ENCODE measurements at places on chromosomes 12 and 14.

DNA sequence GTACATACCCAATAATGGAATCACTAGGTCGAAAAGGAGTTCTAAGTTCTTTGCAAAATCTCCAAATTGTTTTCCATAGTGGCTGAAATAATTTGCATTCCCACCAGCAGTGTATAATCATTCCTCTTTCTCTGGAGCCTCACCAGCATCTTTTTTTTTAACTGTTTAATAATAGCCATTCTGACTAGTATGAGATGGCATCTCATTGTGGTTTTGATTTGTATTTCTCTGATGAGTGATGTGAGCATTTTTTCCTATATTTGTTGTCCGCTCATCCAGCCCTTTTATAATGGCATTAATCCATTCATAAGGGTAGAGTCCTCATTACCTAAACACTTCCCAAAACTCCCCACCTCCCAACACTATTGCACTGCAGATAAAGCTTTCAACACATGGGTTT is 278.3 kb downstream of the SEC23A start:
- no peak for DNase-seq

GRCh38 chr14:58662759-58663158 is 25.0 kb downstream of the DACT1 start:
- no peak for DNase-seq

- DNase-seq, result no peak
Observed at GRCh38 chr12:25058658-25059058, 109.8 kb upstream of the BCAT1 start.

GRCh38 chr12:123131879-123132402 is 18.9 kb downstream of the PITPNM2 start:
- peak; percentile 10 for DNase-seq

GRCh38 chr12:87513536-87514280 is 515.5 kb downstream of the C12orf50 start:
- no peak for DNase-seq

- no peak for DNase-seq
Observed at GRCh38 chr12:52415870-52416750, 10.0 kb upstream of the KRT82 start.

DNA sequence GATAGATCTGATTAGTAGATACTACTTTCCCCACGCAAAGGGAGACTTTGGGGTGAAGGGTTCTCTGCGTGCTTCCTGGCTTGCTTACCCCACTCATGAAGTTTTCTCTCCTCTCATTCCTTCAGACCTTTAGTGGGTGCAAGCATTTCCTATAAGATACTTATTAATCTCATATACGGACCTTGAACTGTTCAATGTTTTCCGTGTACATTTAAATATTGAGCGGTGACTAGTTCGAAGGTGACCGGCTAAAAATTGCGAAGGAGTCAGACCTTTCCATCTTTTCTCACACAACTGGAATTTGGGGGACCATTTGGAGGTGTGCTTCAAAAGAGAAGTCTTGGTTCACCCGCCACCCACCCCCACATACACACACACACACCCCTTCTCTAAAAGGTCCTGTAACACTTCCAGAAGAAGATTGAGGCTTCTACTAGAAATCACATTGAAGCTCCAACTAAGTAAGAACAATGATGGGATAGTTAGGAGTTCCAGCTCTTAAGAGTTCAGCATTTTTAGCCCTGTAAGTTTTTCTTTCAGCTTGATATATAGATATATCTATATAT is 6.1 kb upstream of the FOXG1 start:
- no peak for DNase-seq

DNA sequence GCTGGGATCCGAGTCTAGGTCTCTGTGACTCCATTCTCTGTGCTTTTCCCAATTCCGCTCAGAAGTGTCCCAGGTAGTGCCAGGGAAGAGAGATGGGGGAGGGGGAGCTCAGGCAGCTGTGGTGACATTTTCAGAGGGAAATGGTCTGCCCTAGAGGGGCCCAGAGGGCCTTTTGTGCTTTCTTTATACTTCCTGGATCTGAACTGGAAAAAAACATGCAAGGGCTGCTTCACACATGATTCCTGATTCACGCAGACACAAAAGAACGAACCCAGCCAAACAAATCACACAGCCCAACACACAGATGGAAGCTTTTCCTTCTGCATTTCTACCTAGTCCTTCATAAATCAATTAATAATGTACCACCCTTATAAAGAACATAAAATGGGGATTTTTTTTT is 26.5 kb downstream of the GPR68 start:
- DNase-seq, result no peak

GRCh38 chr12:12636641-12637040 is 25.0 kb downstream of the CREBL2 start:
- DNase-seq, result no peak

DNA sequence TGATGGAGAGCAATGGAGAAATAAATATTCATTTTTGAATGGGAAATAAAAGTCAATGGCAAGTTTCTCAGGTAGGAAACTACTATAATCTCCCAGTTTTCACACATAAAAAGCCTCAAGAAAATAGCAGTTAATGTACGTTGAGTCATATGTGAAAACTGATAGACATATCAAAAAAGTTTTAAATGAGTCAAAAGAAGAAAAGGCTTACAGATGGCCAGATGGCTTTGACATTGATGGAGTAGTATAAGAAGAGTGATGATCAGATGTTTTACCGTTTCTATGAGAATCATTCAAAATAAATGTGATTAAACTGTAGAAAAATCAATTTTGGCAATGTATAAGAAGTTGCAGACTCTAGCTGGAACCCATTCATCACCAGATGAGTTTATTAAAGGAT is 97.8 kb downstream of the LLPH start:
- DNase-seq, result no peak

DNA sequence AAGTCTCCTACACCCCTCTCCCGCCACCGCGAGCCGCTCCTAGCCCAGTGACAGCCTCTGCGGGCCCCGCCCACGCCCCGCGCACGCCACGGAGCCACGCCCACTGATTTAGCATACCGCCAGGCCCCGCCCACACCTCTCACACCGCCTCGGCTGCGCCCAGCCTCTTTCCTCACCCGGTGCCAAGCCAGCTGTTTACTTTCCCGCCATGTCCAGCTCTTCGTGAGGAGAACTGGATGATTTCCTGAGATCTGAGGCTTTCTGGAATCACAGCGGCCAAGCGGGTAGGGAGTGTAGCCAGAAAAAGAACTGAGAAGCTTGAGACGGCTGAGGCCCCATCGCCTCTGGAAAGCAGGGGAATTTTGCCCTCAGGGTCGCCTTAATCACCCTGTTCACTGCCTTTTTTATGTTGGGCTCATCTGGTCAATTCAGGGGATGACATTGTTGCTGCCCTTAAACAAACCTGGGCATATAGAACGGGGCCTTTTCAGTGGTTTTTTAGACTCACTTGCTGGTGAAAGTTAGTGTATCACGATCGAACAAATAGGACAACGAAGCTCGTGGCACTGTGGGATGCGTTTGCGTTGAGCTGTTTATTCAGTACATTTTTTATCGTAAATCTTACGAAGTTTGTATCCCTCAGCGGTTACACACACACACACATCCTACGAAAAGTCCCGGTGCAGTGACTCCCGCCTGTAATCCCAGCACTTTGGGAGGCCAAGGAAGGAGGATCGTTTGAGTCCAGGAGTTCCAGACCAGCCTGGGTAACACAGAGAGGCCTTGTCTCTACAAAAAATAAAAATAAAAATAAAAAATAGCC is at the start of gene RNF212B:
TSS of gene RNF212B (plus strand) at position 165 of the 823 bp plus-strand sequence. CDS start 2,410 bp downstream, outside the sequence.
- peak; percentile 84 for DNase-seq

- DNase-seq, result peak; percentile 68
Observed at GRCh38 chr12:57479376-57480115, at the start of gene ARHGAP9. Gene ARHGAP9, minus strand, starts transcription at chr12:57479866. Its CDS starts 460 bp downstream, at chr12:57479406.

DNA sequence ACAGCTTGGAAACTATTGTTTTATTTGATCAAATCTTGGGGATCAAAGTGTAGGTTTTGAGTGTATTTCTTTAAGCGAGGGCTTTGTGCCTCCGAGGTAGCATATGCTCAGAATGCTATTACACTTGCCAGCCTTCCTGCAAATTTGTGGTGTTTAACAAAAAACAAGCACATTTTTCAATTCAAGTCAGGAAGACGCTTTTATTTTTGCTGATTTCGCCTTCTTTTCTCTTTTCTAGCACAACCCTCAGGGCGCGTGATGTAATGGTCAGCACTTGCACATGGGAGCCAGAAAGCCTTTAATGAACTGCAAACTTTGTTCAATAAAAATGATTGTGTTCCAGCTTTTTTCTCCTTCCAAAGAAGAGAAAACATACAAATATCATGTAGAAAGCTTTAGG is 466.5 kb downstream of the PRKD1 start:
- DNase-seq, result no peak

DNA sequence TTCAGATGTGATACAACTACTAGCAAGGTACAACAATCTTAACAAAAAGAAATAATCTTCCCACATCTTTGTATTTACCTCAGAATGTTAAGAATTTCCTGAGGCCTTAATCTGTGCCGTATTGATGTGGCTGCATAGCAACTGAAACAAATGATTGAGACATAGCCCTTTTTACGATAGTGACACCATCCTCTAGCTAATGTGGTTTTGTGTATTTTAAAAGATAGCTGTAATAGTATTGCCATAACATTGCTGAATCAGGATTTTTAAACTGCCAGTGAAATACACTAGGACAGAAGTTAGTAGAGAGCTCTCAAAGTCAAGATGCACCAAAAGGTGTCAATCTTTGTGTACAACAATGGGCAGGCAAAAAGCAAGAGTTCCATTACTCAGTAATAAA is 11.9 kb downstream of the NPAS3 start:
- DNase-seq, result no peak

DNA sequence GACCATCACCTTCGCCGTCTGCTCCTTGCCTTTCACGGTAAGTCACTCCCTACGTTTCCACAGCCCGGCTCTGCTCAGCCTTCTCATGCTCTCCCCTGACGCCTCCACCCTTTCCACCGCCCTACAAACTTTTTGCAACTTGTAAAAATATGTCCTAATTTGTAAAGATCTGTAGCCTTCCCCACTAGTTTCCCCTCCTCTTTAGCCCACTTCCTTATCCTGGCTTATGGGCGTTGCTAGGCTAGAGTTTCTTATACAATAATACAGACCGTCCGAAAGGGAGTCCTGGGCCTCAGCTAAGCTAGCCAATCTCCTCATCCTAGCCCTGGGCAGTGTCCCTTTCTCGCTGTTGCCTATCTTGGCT is 1.2 kb downstream of the PTGER2 start:
- peak; percentile 19 for DNase-seq

DNA sequence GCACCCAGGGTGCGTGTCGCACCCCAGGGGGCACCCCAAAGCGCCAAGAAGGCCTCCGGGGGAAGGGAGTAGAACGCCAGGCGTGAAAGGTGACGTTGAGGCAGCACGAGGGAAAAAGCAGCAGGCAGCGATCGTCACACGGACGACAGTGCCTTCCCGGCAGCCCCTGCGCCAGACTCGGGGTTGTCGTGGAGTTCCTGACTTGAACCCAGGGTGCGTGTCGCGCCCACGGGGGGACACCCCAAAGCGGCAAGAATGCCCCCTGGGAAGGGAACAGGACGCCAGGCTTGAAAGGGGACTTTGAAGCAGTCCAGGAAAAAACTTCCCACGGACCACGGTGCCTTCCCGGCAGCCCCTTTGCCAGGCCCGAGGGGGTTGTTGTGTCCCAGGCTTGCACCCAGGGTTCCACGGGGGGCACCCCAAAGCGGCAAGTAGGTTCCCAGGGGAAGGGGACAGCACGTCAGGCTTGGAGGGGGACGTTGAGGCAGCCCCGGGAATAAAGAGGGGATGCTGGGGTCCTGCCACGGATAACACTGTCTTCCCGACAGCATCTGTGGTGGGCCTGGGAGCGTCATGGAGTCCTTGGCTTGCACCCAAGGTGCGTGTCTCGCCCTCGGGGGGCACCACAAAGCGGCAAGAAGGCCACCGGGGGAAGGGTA is 159.2 kb upstream of the ALG10B start:
- DNase-seq, result no peak

DNA sequence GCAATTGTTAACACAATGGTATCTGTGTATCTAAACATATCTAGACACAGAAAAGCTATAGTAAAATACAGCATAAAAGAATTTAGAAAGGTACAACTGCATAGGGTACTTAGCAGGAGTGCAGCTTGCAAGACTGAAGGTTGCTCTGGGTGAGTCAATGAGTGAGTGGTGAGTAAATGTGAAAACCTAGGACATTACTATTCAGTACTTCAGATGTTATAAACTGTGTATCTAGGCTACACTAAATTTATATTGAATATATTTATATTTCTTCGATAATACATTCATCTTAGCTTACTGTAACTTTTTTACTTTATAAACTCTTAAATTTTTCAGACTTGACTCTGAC is 409.0 kb upstream of the DCN start:
- DNase-seq, result no peak

DNA sequence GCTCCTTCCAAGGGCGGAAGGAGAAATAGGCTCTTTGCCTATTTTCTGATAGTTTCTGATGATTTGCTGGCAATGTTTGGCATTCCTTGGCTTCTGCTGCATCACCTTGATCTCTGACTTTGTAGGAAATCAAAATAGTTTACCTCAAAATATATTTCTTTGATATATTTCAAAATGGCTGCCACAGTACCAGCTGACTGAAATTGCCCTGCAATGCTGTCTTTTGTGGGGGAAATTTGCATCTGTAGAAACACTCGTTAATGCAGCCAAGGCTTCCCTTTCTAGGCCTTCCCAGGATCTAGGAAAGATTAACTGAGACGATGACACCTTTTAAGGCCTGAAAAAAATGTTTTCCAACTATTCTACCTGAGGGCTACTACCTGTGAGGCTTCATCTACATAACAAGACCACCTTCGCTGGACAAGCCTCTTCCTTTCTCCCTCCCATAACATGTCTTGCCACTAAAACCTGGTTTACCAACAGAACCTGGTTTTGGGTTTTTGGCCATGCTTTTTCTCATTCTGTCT is 212.8 kb upstream of the SSTR1 start:
- no peak for DNase-seq

GRCh38 chr12:75208856-75209811 is 505 bp downstream of the KCNC2 start:
- DNase-seq, result peak; percentile 2

DNA sequence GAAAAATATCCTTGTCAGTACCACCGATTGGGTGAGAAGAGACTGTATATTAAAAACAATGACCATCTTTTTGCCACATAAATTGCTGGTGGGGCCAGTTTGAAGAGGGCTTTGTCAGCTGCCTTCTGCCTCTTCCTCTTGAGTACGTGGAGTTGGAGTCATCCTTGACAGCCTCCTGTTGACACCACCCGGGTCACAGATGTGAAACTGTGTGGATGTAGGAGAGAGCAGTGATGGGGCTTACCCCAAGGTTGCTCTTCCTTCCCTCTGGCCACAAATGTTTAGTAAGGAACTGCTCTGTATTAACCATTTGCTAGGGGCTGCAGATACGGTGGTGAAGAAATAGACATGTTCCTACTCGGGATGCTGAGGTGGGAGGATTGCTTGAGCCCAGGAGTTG is 12.2 kb downstream of the PTPN11 start:
- no peak for DNase-seq

DNA sequence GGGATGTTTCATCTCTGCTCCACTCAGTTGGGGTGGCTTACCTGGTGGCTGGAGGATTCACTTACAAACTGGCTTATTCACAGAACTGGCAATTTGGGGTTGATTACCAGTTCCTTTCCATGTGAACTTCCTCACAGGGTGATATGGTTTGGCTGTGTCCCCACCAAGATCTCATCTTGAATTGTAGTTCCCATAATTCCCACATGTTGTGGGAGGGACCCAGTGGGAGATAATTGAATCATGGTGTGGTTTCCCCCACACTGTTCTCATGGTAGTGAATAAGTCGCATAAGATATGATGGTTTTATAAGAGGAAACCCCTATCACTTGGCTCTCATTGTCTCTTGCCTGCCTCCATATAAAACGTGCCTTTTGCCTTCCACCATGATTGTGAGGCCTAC is 26.9 kb upstream of the IGF1 start:
- DNase-seq, result no peak

- DNase-seq, result no peak
Observed at GRCh38 chr12:4331221-4331620, 10.2 kb downstream of the TIGAR start.

- DNase-seq, result no peak
Observed at GRCh38 chr12:49863946-49864797, 21.3 kb upstream of the BCDIN3D start.

Measured in stimulated activated CD4-positive, alpha-beta T cell treated with anti-CD3 and anti-CD28 coated beads, Interleukin-4, amount 100 ng/mL, for 4 hours (primary cell).